ENCODE measurements at places on chromosomes 5 and 9.

DNA sequence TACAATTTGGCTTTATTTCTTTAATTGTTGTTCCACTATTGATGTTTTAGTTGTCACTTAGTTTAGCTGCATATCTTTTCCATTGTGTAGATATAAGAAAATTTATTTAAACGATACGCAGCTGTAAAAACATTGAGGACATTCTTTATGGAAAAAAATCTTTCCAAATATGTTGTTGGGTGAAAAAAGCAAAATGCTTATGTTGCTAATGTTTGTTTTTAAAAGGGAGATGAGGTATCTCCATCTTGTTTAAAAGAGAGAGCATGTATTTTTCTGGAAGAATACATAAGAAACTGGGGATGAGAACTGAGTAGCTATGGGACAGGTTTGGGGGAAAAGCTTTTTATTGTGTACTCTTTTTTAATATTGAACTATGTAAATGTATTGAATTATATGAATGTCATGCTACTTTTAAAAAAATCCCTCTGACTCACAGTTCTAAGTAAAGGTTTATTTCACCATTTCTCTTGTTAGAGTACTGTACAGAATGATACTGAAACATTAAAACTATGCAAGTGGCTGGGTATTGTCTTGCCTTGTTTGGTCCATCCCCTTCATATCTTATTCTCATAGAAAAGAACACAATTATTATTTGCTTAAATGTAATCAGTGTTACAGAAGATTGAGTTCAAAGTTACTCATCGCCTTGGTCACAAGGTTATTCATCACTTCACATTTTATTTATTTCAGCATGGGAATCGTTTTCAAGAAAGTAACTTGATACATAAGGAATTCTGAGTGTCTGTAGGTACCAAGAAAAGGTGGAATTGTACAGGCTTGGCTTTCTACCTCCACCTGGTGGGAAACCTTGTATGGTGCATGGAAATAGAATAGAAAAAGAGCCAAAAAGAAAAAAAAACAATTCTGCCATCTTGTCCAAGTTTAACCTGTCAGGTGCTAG, 85.8 kb downstream of the RIC1 start:
- DNase-seq: no peak

- DNase-seq: no peak
These were observed 121.0 kb downstream of the AOPEP start for GRCh38 chr9:94847486-94847885.

DNA sequence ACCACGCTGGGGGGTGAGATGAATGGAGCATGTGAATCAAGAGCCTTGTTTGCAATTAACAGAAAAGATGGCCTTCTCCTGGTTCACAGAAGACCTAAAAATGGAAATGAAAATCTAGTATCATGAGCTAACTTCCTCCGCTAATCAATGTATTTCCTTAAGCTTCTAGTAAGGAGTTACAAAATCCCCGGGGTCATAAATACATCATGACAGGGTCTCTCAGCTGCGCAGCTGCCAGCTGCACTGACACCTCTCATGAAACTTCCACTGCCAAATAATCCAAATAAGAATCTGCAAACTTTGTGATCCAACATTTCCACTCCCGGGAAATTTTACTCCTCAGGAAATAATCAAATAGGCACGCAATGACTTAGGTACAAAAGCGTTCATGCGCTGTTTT, 11.9 kb downstream of the MYO10 start:
- no peak for DNase-seq

DNA sequence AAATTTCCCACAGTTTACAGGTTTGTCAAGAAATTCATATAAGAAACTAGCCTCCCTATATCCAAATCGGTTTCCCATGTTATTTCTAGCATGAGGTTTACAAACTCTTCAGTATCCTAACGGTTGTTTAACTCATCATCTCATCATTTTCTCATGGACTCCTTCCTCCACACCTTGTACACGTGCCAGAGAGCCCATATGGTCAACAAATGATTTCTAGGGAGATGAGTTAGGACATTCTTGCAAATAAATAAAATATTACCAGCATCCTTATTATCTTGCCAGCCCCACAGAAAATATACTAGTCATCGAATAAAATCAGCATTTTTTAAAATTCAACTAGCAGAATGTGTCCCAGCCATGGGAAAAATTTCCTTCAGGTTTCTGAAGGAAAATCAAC, 285.2 kb downstream of the EBF1 start:
- no peak for DNase-seq

GRCh38 chr5:109900911-109901627, 211.3 kb downstream of the MAN2A1 start:
- no peak for DNase-seq

GRCh38 chr5:115686051-115686737, 60.4 kb upstream of the TMED7 start:
- DNase-seq: no peak

- no peak for DNase-seq
These were observed 754 bp downstream of the GFPT2 start for GRCh38 chr5:180352116-180353047.

DNA sequence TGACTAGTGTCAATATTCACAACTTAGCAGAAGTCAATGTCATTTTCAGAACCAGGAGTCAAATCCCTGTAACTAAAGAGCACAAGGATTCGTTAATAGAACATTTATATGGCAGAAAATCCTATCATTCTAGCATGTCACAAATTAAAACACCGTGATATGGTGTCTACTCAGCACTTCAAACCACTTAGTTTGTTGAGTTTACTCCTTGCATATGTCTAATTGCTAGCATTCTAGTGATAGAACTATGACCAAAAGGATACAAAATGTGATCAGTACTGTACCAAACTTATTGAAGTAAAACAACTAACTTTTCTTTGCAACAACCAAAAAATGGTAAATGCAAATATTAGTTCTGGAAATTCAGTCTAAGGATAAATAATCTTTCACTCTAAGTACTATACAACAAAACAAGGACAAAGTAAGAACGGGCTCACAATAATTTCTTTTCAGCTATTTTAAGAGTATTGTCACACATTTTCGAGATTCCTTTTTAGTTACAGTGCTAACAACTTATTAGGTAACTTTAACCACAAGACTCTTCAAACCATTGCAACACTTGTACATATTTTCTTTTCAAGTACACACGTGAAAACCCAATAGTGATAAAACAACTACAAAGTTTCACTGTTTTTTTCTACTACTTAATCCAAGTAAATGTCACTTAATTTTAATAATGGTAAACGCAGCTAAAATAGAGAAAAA, 845.2 kb upstream of the CDH10 start:
- no peak for DNase-seq

DNA sequence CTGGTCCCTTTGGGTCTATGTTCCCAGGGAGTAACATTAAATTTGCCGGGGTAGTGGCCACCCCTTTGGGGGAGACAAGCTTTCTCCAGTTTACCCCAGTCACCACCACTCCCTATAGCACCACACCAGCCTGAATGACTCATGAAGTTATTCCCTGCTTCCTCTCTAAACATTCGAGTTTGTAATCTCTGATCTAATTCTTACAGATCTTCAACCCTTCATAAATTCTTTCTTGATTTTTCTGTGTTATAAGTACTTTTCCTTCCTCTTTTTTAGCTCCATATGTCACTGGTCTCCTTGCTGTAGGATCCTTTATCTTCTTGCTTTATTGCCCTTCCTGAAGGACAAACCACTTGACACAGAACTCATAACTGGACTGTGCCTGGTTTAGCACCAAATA, 55.6 kb downstream of the GNA14 start:
- no peak for DNase-seq

DNA sequence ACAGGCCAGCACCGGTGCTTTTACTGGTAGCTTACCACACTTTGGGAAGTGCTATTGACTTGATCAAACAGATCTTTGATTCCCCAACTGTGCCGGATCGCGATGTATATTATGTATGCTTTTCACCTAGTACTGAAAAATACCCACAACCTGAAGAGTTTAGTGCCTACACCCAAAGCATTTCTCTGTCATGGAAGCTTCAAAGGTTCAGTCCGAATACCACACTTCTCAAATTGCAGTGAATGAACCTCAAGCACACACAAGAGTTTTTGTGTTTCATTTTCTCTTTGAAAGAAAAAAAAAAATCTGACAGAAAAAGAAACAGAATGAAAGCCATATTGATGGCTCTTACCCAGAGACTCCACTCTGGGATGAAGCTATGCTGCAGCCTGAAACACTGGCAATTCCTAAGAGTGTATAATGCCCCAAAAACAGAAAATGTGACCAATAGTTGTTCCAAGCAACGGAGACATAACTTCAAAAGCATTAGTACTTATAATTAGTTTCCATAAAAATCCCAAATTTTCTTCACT, 100.9 kb downstream of the EBF1 start:
- DNase-seq: no peak

GRCh38 chr9:81669041-81669651, 20.2 kb downstream of the TLE1 start:
- DNase-seq: no peak

- no peak for DNase-seq
These were observed 76.3 kb downstream of the AOPEP start for GRCh38 chr9:94802793-94803192.

DNA sequence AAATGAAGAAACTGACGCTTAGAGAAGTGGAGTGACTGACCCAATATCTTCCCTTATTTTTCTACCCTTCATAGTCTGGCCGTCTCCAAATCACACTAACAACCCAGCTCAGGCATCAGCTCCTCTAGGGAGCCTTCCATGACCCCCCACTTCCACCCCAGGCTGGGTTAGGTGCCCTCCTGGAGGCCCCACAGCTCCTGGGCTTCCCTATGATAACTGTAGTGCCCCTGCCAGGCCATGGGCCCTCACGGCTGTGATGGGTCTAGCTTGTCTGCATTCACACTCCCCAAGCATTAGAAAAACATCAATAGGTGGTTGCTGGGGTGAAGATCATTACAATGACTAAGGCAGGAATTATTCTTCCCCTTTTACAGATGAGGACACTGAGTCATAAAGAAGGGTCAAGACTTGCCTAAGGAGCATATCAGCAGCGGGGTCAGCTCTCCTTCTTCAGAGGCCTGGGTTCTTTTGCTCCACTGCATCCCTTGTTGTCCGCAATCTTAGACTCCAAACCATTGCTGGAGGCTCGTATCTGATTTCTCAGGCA, 7.3 kb downstream of the CORO2A start:
- no peak for DNase-seq

DNA sequence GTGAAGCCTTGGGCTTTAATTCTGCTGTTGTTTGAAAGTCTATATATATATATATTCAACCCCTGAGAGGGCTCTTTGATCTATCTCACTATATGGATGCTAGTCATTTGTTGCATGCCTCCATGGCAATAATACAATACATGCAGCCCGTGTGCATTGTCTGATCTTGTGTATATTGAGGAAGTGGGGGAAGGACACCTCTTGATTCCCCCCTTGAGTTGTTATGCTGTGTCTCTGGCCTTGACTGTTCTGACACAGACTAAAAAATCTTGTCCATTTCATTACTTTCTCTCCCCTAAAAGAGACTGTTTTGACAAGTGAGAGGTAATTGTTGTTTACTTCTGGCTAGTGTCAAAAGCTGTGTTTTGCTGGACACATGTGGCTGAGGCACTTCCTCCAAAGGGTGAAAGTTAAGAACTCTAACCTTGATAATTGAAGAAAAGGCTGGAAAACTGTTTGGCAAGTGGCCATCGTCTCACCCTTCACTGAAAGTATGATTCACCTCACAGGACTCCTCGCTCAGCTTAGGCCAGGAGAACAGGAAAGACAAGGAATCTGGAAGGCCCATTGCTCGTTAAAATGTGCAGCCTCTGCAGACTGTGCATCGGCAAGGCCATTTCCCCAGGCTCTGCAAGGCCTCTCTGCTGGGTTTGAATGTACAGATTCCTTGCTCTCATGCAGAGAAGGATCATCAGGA, 304.0 kb downstream of the PRELID2 start:
- peak; percentile 20 for DNase-seq

GRCh38 chr5:92237896-92238295, 854.8 kb upstream of the ARRDC3 start:
- DNase-seq: no peak

DNA sequence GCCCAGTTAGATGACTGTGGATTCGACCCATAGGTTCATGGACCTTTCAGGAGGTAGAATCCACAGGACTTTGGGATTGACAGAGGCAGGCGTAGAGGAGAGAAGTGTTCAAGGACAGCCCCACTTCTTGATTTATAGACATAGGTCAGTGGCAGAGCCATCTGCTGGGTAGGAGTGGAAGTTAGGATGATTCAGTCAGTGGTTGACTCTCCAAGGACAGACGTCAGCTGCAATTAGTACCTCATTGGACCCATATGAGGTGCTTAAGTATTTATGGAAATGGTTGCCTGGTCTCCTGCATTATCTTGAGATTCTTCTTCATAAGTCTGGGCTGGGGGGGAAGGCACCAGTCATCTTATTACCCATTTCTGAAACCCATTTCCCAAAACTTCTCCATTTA, 70.9 kb downstream of the SH3RF2 start:
- no peak for DNase-seq

GRCh38 chr9:26612211-26612610, 280.4 kb downstream of the CAAP1 start:
- no peak for DNase-seq

GRCh38 chr5:157689942-157690689, 18.8 kb downstream of the C5orf52 start:
- no peak for DNase-seq

- DNase-seq: no peak
These were observed 439.5 kb upstream of the RGMB start for GRCh38 chr5:98333921-98334320.

DNA sequence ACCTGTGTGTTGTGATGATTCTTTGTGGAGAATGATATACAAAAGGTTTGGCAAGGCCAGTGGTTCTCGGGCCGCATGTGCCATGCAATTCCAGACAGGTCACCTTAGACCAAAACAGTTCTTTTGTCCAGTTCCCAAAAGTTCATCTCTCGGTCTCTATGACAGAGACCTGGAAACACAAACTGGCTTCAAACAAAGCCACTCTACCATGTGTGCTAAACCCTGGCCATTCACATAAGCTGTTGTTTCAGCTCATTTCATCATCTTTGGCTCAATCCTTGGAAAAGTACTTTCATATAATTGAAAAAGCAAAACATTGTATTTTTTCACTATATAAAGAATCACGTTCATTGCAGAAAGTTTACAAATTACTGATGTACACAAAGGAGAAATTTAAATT, 210.5 kb upstream of the SEMA6A start:
- DNase-seq: no peak

GRCh38 chr5:134246771-134247427, 21.0 kb upstream of the PPP2CA start:
- DNase-seq: no peak

GRCh38 chr5:32261198-32261597, 51.5 kb downstream of the MTMR12 start:
- DNase-seq: no peak
